ENCODE measurements at places on chromosomes 12 and 14.
A peak's percentile ranks its signal among the peaks of the same experiment; 100 is the strongest.

- DNase-seq: no peak
Observed at GRCh38 chr12:128727999-128728398, 95.8 kb downstream of the SLC15A4 start.

DNA sequence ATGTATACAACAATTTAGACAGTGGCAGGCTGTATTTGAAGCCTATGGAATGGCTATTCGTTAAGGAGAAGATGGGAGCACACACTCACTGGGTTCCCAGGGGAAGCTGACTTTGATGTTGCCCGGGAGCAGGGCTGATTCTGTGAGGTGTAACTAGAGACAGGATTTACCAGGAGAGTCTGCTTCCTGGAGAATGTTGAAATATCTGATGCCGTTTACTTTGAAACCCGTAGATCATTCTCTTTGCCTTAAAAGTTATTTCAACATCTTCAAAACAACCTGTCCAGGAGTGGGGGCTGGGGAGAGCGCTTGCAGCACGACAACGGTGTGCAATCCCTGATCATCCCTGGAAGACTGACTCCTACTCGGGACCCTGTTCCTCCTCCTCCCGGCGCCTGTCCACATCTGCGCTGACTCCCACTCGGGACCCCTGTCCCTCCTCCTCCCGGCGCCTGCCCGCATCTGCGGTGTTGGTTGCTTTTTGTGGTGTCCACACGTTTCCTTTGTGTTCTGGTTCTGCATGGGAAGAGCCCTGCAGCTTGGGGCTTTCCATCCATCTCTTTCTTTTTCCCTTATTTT is 72.6 kb downstream of the AACS start:
- DNase-seq: no peak

- DNase-seq: no peak
Observed at GRCh38 chr12:64663015-64663414, 52.7 kb downstream of the RASSF3 start.

- DNase-seq: no peak
Observed at GRCh38 chr14:89012282-89013097, 188.0 kb downstream of the TTC8 start.

DNA sequence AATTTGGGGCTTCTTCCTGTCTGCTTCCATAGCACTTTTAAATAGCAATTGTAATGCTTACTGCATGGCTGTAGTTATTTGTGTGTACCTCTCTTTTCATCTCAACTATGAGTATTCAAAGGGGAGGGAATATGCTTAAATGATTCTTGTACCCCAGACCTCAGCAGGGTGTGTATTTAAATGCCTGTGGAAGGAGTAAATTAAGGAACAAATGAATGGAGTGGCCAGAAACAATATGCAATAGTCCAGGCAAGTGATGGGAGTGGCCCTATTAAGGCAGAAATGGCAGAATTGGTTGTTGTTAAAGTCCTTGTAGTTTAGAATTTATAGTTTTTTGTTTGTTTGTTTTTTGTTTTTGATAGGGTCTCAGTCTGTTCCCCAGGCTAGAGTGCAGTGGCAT is 1.5 kb downstream of the RAD51B start:
- DNase-seq: no peak

DNA sequence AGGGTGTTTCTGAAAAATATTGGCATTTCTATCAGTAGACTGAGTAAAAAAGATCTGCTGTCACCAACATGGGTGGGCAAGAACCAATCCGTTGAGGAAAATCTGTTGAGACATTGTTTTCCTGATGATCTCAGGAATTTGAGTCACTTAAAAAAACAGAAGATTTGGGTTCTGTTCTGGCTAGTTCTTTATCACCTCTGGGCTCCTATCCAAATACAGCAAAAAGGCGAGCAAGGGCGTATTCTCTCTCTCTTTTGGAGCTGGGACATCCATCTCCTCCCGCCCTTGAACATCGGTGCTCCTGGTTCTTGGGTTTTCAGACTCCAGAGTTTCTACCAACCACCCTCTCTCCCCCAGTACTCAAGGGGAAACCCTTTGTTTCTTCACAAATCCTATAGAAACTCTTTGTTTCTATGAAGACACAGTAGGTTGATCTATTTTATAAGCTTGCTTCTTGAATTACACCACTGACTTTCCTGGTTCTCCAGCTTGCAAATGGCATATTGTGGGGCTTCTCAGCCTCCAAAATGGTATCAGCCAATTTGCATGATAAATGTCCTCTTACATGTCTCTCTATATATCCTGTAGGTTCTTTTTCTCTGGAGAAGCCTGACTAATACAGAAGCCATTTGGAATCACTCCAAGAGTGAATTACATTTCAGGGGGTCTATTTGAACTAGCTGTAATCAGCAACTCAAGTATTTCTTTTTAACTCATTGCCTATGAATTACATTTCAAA is 263.9 kb upstream of the TMTC1 start:
- DNase-seq: no peak

DNA sequence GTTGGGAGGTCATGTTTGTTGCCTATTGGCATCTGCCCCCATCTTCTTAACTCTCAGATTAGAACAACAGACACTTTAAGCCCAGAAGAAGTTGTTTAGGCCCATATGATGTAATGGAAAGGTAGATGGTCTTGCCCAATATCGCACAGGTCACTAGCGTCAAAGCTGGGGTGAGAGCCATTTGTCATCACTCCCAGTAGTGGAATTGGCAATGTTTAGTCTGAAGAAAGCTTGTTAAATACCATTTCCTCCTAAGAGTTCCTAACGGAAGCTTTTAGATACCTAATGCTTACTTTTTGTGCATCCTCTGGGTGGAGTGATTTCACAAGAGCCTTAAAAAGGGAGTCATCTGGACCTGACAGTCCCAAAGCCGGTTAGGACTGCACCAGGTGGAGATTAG is 125.4 kb downstream of the DACT1 start:
- no peak for DNase-seq

GRCh38 chr12:43957732-43958372 is 122.0 kb downstream of the TMEM117 start:
- peak; percentile 46 for DNase-seq

GRCh38 chr12:31234955-31235867 is 90.7 kb downstream of the SINHCAF start:
- peak; percentile 10 for DNase-seq

DNA sequence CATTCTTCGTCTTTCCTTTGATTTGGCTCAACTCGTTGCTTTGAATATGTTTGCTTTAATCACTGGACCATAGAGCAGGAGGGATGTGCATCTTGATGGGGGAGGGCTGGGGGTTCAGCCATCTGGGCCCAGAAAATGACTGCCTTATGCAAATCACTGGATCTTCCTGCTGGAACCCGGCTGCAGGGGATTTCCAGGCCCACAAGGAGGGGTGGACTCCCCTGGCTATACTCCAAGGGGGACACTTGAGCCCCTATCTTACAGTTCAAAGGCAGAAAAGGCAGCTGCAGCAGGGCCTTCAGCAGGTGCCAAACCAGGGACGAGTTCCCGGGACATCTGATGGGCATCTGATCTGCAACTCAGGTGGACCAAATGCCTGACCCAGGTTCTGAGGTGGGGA is 122.5 kb downstream of the DICER1 start:
- peak; percentile 8 for DNase-seq

DNA sequence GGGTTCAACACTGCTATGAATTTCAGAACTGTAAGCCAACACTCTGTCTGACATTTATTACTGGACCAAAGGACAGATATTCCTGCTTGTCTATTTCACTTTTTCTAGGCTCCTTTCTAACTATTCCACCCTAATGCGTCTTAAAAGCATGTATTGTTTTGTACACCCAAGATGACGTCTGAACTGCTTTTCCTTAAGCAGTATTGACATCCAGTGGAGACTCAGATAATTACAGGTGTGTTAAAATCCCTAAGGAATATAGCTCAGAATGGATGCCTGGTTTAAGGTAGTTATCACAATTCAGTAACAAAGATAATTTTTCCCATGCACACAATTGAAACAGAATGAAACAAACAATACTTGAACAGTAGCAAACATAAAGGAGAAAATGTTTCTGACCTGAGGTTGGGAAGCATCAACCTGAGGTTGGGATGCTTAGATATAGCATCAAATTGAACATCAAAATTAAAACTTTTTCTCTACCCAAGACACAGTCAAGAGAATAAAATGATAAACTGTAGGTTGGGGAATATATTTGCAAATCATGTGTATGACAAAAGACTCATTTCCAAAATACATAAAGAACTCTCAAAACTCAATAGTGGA is 93.7 kb upstream of the PTPRR start:
- DNase-seq: no peak

GRCh38 chr14:53855127-53855526 is 101.5 kb downstream of the BMP4 start:
- no peak for DNase-seq

DNA sequence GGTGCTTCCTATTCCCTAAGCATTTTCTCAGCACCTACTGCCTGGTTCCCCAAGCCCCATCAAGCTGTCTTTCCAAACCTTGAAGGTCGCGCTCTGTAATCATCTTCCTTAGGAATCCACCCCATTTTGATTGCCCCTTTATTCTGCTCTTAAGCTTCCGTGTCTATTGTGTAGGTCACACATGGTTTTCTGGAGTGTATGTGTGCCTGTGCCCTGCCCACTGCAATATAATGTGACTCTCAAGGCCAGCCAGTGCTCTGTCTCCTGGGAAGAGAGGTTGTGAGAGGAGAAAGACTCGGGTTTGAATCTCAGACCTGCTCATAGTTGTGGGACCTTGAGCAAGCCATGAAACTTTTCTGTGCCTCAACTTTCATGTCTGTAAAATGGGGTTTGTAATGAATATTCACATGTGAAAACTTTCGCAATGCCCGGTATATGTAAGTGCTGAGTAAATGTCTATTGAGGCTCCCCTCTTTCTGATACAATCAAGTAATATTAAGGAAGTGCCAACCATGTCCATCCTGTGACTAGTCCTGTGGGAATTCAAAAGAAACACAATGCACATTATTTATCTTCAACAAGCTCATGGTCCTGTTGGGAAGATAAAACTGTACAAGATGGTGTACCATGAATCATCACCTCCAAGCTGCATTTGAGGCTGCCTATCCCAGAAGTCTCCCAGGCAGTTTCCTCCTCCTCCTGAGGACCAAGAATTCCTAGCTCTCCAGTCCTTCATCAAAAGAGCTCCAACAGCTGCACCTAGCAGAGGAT is 774 bp upstream of the KRT75 start:
- DNase-seq: no peak

DNA sequence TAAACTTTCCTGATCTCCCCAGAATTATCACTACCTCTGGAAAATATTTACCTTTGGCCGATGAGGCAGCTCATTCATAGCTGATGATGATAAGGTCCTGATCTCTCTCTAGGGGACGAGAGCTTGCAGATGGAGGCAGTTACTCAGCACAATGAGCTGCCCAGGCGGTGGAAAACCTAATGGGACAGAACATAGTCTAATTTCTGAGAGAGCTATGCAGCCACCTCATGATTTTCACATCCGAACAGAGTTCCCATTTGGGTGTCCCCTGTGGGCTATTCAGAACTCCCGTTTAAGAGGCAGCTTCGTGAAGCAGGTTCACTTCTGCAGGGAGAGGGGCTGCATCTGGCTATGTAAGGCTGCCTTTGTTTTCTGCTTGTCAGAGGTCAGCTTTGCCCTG is 724.6 kb upstream of the TMEM132C start:
- DNase-seq: no peak

GRCh38 chr12:101857043-101857558 is 20.3 kb upstream of the DRAM1 start:
- DNase-seq: no peak

GRCh38 chr14:69473260-69473659 is 11.3 kb upstream of the PLEKHD1 start:
- no peak for DNase-seq

DNA sequence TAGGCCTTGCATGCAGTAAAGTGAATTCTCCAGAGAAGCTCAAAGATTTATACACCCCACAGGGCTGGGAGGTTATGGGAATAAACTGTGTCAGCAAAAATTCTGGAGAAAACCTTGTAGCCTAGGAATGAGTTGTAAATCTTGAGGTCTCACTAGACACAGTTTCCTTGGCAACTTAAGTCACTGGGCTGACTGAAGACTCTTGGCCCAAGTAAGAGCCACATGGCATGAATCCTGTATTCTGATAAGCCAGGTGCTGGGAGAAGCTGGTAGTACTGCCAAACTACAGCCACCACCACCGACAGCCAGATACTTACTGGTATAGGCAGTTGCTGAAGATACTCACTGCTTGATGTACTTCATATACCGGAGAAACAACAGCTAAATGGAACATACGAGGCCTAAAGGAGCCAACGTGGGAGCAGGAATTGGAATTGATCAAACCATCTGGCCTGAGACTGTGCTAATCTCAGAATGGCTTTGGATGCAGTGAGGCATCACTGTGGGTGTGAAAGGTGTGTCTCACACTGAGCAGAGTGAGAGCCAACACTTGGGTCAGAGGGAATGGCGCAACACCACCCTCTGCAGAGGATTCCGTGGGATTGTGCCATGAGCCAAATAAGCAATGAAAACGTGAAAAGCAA is 102.8 kb upstream of the TMCC3 start:
- DNase-seq: no peak

All from OCI-LY7 (cell line).